Upper lobe of right lung (tissue), 1 donor: ENCODE measurements at places on chromosomes 6 and 20.

- H3K27me3 ChIP-seq, result no peaks in the 10 kb centered on the region
- DNase-seq, result no peak
- H3K4me1 ChIP-seq, result peaks cover 8% of the 10 kb centered on the region
- H3K36me3 ChIP-seq, result no peaks in the 10 kb centered on the region
Measured at GRCh38 chr20:32522526-32522775, 62.7 kb downstream of the NOL4L start.

GRCh38 chr20:1854246-1854645, 41.0 kb upstream of the SIRPA start:
- H3K4me1 ChIP-seq, result no peaks in the 10 kb centered on the region
- no peak for DNase-seq
- no peaks in the 10 kb centered on the region for H3K36me3 ChIP-seq
- no peaks in the 10 kb centered on the region for H3K27me3 ChIP-seq

GRCh38 chr20:4812216-4812615, 90.5 kb downstream of the PRND start:
- no peak for DNase-seq
- no peak overlapping the region for H3K4me3 ChIP-seq
- H3K36me3 ChIP-seq, result no peaks in the 10 kb centered on the region

DNA sequence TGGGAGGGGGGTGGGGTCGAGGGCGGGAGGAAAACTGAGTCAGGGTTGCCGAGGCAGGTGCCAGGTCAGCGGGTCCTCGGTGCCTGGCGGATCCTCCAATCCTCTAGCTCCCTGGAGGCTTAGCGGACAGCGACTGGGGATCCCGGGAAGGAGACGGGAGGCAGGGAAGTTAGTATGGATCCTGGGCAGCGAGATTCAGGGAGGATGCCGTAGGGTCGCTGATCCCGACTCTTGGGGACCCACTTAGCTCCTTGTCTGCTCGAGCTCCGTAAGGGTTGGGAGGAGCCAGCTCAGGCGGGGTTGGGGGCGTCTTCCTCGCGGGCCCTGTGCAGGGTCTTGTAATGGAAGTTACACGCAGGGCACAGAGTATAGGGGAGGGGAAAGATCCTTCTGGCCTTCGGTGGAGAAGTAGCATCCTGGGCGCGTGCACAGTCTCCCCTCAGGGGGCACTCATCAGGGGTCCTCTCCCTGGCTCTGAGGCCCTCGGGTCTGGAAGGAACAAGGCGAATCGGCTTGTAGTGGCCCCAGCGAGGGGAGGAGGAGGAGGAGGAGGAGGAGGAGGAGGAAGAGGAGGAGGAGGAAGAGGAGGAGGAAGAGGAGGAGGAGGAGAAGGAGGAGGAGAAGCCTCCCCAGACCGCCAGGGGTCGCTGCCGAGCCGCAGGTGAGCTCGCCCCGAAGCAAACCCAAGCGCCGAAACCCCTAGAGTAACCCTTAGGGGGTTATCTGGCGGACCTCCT, 6.4 kb upstream of the SLC12A5 start:
- no peak overlapping the region for H3K27ac ChIP-seq
- H3K4me1 ChIP-seq, result peaks cover 7% of the 10 kb centered on the region
- no peaks in the 10 kb centered on the region for H3K36me3 ChIP-seq
- peaks cover 64% of the 10 kb centered on the region for H3K27me3 ChIP-seq
- peak; percentile 81 for DNase-seq
- peak overlapping the region; percentile 44 for H3K4me3 ChIP-seq

GRCh38 chr6:152316024-152316423, 321.1 kb downstream of the SYNE1 start:
- H3K36me3 ChIP-seq, result peaks cover 72% of the 10 kb centered on the region
- H3K4me1 ChIP-seq, result peaks cover 8% of the 10 kb centered on the region
- H3K27ac ChIP-seq, result peak overlapping the region; percentile 4
- H3K27me3 ChIP-seq, result no peaks in the 10 kb centered on the region
- no peak for DNase-seq

DNA sequence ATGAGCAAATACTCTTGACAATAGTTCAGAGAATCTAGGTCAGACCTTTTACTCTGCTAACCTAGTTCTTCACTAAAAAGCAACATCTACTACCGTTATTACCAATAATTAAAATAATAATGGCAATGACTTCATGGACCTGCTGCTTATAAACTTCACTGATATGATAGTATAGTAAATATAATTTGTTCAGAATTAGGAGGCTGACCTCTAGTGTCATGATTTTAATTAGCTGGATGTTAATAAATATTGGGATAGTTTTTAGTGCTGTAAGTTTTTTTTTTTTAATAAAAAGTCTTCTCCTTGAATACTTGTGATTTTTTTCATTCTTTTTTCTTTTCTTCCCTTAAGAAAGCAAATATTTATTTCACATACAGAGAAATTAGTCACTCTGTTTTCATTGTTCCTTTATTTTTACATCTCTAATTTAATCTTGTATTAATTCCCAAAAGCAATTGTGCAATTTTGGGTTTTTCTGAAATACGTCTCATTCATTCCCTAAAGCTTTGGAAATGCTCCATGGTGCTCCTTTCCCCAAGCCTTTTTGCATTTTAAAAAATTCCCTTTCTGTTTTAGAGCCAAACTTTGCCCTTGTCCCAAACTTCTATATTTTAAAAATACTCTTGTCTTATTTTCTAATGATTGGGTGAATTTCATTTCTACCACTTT, 46.6 kb upstream of the UST start:
- H3K36me3 ChIP-seq, result no peaks in the 10 kb centered on the region
- H3K27me3 ChIP-seq, result no peaks in the 10 kb centered on the region
- H3K27ac ChIP-seq, result peak overlapping the region; percentile 61
